Left lung (tissue), 14 donors: ENCODE measurements at places on chromosomes 1 and 21. TPM values are rescaled to one million over a fixed set of nuclear protein-coding genes. Genes with fewer than 3 reads are reported as not detected.

GRCh38 chr1:75124510-75124909 lies 9.7 kb upstream of the LHX8 start:
- no peak overlapping the region for H3K27ac ChIP-seq
- H3K4me3 ChIP-seq, result no peak overlapping the region
- no peaks in the 10 kb centered on the region for H3K4me1 ChIP-seq

Gene TMEM59
- 235 TPM for polyA plus RNA-seq

- H3K36me3 ChIP-seq, result no peaks in the 10 kb centered on the region
- H3K4me1 ChIP-seq, result peaks cover 13% of the 10 kb centered on the region
- no peak overlapping the region for H3K4me3 ChIP-seq
- peak overlapping the region; percentile 33 for H3K27ac ChIP-seq
- peak; percentile 54 for DNase-seq
- H3K27me3 ChIP-seq, result no peaks in the 10 kb centered on the region
Observed at GRCh38 chr1:32724678-32725614, 22.4 kb upstream of the SYNC start.

GRCh38 chr1:202834771-202835547 lies 24.2 kb downstream of the PCAT6 start:
- no peaks in the 10 kb centered on the region for H3K4me1 ChIP-seq
- H3K27me3 ChIP-seq, result no peaks in the 10 kb centered on the region
- H3K36me3 ChIP-seq, result no peaks in the 10 kb centered on the region
- H3K27ac ChIP-seq, result no peak overlapping the region

Gene ERICH3
- 1.4 TPM for polyA plus RNA-seq

Gene HP1BP3
- 390 TPM for polyA plus RNA-seq

DNA sequence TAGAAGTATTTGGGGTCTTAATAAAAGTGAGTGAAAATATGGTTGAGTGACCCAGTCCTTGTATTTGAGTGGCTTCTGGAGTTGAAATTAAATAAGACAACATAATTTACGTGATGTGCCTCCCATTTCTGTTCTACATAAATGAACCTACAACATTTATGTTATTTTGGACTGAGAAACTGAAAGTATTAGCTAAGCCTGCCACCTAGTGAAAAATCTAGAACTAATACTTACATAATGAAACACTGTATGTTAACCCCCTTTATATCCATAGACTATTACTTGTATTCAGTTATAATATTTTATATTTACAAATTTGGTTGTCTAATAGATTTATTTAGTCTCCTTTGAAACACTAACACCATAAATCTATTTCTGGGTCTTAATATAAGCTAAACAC lies 298.9 kb downstream of the KCNT2 start:
- H3K4me3 ChIP-seq, result no peak overlapping the region
- no peak for DNase-seq
- H3K27ac ChIP-seq, result no peak overlapping the region
- H3K27me3 ChIP-seq, result no peaks in the 10 kb centered on the region

Gene FCGR3B
- polyA plus RNA-seq, result 0.94 TPM

DNA sequence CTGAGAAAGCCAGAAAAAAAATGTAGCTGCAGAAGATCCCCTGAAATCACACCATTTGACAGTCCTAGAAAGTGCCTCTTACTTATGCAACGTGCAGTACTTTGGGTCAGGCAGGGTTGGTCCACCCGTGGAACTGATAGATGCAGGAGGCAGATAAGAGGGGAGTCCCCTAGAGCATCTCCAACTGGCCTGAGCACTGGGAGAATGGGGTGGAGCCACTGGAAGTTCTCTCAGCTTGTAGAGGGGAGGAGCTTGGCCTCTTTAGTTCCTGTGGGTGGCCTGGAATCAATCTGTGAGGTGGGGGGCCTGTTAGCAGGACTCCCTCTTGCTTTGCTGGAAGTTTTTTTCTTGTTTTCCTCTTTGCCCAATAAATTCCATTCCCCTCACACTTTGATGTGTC lies 335.7 kb upstream of the NCAM2 start:
- no peaks in the 10 kb centered on the region for H3K27me3 ChIP-seq
- H3K27ac ChIP-seq, result no peak overlapping the region

DNA sequence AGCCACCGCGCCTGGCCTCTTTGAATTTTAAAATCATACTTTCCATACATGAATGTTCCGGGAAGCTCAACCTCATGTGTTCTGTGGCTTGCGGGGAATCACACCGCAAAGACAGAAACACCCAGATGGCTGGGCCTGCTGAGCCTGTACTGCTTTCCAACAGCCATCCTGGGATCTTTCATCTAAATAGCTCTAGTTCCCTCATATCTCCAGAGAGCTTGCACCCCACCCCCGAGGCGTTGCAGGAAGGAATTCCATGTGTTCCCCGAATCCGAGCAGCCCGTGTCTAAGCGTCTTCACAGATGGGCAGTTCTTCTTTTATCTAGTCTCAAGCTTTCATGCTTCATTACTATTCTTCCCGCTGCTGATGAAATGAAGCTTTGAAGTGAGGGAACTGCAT lies 66.4 kb downstream of the IGSF21 start:
- DNase-seq, result no peak
- H3K4me3 ChIP-seq, result no peak overlapping the region

DNA sequence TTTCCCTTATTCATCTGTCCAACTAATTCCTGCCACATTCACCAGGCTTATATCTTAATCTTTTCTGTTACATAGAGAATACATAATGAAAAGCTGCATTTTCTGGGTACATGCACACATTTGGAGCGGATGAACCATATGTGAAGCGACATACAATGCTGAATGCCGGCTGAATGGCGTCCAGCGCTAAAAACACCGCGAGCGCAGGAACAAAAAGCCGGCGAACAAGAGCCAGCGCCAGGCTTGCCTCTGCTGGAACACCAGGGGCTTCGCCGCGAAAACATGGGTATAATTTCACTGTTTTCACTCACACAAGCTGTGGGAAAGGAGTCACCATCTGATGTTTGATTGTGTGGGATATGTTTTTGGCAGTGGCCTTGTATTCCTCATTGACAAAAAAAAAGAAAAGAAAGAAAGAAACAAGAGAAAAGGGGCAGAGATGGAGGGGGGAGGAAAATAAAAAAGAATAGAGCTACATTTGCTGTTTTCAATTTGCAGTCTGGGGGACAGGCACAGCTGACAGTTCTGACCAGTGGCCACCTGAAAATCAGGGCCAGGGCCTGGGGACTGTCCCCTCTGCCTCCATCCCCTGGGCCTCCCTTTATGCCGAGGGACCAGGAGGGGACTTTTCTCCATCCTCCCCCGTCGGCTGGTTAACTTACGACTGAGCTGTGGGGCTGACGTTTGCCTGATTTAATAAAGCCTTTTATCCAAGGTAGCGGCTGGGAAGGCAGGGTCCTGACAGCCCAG lies 70.2 kb upstream of the OLIG2 start:
- no peaks in the 10 kb centered on the region for H3K36me3 ChIP-seq
- H3K27ac ChIP-seq, result no peak overlapping the region
- H3K27me3 ChIP-seq, result peaks cover 17% of the 10 kb centered on the region
- DNase-seq, result no peak

Gene SLC44A3
- 47.3 TPM for polyA plus RNA-seq

- H3K4me3 ChIP-seq, result no peak overlapping the region
- H3K4me1 ChIP-seq, result no peaks in the 10 kb centered on the region
- H3K27me3 ChIP-seq, result no peaks in the 10 kb centered on the region
- no peaks in the 10 kb centered on the region for H3K36me3 ChIP-seq
- DNase-seq, result no peak
Observed at GRCh38 chr1:163863731-163864130, 542.0 kb downstream of the NUF2 start.

DNA sequence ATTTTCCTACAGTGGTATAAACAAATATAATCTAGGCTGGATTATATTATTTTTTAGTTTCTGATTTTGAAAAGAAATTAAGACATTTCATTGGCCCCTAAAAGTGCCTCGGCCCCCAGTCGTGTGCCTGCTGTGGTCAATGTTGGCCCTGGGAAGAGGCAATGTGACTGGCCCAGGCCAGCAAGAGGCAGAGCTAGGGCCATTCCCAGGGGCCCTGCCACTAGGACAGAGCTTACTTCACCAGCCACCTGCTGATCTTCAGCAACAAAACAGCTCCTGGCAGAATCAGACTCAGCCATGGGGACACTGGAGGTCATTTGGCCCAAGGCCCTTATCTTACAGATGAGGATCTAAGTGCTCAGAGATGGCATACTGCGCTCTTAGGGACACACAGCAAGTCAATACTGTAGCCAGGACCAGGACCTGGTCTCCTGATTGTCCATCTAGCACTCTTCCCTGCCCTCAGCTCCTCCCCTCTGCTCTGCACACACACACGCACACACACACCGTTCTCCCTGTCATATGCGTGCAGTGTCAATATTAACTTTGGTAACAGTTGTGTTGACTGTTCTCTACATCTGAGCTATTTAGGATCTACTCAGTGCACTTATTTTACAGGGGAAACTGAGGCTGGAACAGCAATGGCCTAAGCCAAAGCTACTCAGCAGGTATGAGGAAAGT lies 16.6 kb upstream of the KLHDC7A start:
- H3K4me1 ChIP-seq, result no peaks in the 10 kb centered on the region
- no peaks in the 10 kb centered on the region for H3K27me3 ChIP-seq
- no peak for DNase-seq
- H3K4me3 ChIP-seq, result no peak overlapping the region
- H3K36me3 ChIP-seq, result no peaks in the 10 kb centered on the region

- H3K4me1 ChIP-seq, result peaks cover 7% of the 10 kb centered on the region
- no peaks in the 10 kb centered on the region for H3K27me3 ChIP-seq
- H3K4me3 ChIP-seq, result no peak overlapping the region
- H3K36me3 ChIP-seq, result no peaks in the 10 kb centered on the region
- H3K27ac ChIP-seq, result peak overlapping the region; percentile 31
- DNase-seq, result no peak
Observed at GRCh38 chr1:207858806-207859205, 52.1 kb downstream of the CD34 start.

GRCh38 chr1:189851806-189852367 lies 625.8 kb downstream of the BRINP3 start:
- DNase-seq, result no peak
- no peaks in the 10 kb centered on the region for H3K36me3 ChIP-seq
- H3K4me1 ChIP-seq, result no peaks in the 10 kb centered on the region
- no peaks in the 10 kb centered on the region for H3K27me3 ChIP-seq

Gene KDM5B
- polyA plus RNA-seq, result 110 TPM

GRCh38 chr1:111571987-111572386 lies 47.6 kb upstream of the RAP1A start:
- no peaks in the 10 kb centered on the region for H3K27me3 ChIP-seq
- H3K36me3 ChIP-seq, result no peaks in the 10 kb centered on the region
- no peak for DNase-seq
- no peak overlapping the region for H3K4me3 ChIP-seq
